Tibial artery (tissue), 4 donors: ENCODE measurements at places on chromosomes 3 and 15.

DNA sequence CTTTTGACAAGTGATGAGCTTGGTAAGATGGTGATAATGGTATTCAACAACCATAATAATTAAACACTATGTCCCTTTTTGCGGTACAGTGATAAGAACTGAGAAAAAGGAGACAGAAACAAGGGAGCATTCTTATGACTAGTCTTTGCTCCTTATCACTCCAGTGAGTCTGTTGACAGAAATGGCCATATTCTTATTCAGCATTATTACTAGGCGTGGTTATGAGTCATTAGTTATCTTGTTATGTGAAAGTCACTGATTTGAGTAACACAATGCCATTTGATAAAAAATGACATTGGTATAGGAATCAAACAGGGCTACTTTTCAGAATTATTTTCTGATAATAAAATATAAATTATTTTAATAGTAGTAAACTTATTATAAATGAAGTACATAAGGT, 193.5 kb downstream of the C3orf38 start:
- no peak for DNase-seq

DNA sequence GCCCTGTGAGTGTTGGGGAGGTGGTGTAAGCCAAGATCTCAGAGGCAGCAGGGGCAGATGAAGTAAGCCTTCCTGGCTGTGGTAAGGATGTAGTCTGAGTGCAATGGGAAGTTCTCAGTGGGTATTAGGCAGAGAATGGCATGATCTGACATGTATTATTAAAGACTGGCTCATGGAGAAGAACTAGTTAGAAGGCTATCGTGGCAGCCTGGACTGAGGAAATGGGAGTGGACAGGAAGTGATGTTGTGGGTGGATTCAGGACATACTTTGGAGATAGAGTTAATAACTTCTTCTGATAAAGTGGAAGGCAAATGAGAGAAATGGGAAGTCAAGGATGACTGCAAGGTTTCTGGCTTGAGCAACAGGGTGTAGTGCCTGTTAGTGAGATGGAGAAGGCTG, 250.9 kb upstream of the CFAP20DC start:
- no peak for DNase-seq

- no peak for DNase-seq
Measured at GRCh38 chr3:74033381-74033780, 408.6 kb upstream of the PDZRN3 start.

DNA sequence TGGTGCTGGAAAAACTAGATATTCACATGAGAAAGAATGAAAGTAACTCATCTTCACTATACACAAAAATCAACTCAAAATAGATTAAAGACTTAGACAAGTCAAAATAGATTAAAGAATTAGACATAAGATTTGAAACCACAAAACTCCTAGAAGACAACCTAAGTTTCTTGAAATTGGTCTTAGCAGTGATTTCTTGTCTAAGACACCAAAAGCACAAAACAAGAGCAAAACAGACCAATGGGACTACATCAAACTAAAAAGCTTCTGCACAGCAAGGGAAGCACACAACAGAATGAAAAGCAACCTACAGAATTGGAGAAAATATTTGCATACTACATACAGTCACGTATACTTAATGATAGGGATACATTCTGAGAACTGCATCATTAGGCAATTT, 6.5 kb upstream of the VPS39 start:
- DNase-seq, result no peak

DNA sequence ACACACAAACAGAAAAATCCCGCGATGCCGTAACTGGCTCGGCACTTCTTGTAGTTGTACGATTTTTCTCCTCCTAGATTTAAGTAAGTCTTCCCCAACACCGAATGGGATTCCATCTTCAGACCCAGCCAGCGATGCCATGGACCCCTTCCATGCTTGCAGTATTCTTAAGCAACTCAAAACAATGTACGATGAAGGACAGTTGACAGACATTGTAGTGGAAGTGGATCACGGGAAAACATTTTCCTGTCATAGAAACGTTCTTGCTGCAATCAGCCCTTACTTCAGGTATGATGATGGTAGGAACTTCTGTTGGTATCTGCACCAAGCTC, 763 bp downstream of the KBTBD8 start:
- DNase-seq, result no peak

DNA sequence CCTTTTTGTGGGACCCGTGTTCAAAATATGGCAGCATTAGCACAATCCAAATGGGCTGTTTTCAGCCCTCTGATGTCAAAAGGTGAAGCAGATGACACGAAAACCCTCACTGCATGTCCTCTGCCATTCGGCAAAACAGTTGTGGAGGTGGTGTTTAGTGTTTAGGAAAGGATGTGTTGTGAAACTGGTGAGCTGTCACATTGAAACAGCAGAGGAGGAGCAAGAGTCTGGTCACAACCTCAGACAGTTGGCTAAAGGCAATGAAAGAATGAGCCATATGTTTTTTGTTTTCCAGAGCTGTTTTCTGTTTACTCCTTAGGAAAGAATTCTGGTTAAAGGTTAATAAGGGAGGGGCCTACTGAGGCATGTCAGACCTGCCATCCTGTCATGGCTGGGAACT, 140.7 kb downstream of the VPS8 start:
- no peak for DNase-seq

GRCh38 chr3:160444411-160444810, 5.2 kb downstream of the TRIM59 start:
- DNase-seq, result no peak

DNA sequence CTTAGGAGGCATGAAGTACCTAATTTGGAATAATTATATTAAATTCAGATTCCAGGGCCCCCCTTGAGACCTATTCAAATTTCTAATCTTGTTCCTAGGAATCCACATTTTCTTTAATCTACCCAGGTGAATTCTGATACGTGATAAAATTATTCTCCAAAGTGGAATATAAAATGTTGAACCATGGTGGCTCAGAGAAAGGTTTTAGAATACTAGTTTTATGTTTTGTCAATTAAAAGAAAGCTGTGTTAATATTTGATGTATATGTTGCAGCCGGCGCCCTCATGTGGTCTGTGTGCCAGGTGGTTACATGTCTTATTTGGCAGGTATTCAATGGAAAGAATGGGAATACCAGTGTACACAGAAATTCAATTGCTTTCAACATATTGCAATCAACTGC, 321.8 kb downstream of the FEZF2 start:
- no peak for DNase-seq

GRCh38 chr3:18355832-18356231, 69.3 kb downstream of the SATB1 start:
- DNase-seq, result no peak

DNA sequence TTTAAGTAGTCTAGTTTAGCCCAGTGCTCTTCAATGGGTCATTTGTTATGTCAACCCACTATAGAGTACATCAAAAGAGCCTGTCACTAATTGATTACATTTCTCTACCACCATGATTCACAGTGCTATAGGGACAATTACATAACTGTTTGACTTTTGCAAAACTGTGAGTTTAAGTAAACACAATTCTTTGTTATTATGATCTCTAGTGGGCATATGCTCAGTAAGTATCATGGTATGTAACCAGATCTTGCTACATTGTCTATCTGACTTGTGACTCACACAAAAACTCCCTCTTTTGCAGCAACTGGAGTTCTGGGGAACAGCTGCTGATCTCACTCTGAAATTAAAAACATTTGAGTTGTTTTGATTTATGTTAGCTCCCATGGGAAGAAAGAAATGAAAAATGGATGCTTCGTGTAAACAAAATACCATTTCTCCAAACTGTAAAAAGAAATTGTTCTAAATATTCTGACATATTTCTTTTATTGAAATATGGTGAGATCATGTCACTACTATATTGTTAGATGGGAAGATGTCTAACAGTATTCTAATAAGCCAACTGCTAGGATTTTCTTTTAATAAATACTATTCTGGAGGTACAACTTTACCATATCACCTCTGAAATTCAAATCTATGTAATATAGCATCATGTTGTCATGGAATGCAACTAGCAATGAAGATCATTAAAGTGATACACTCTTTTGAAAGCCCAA, 470.4 kb downstream of the ROBO1 start:
- DNase-seq, result no peak

GRCh38 chr3:193052354-193053045, 134.8 kb upstream of the MB21D2 start:
- DNase-seq, result no peak

GRCh38 chr15:72203507-72203837, 5.9 kb upstream of the GRAMD2A start:
- peak; percentile 52 for DNase-seq

DNA sequence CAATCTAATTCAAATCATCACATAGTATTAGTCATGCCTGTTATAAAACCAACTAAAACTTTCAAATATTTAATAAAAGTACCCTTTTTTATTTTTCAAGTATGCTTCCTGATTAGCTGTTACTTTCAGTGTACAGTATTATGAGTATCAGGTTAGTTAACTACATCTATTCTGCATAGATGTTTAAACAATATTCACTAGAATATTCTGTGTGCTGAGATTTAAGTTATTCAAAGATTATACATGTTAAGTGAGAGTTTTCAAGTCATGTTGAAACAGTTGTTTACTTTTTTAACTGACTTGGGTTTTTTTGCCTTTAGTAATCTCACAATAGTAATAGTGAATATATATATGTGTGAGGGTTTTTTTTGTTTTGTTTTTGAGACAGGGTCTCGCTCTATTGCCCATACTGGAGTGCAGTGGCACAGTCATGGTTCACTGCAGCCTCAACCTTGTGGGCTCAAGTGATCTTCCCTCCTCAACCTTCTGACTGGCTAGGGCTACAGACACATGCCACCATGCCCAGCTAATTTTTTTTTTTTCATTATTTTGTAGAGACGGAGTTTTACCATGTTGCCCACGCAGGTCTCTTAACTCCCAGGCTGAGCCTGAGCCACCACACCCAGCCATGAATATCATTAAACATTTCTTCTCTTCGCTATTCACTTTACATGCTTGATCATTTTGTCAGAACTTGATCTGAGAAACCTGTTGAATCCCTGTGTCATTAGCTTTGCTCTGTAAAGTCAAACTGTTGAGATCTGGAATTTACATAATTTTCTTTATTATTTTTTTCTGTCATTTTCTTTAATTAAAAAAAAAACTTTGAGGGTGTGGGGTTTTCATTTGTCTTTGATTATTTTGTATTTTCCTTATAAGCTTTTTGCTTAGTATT, 286.2 kb upstream of the UBE2E1 start:
- no peak for DNase-seq

DNA sequence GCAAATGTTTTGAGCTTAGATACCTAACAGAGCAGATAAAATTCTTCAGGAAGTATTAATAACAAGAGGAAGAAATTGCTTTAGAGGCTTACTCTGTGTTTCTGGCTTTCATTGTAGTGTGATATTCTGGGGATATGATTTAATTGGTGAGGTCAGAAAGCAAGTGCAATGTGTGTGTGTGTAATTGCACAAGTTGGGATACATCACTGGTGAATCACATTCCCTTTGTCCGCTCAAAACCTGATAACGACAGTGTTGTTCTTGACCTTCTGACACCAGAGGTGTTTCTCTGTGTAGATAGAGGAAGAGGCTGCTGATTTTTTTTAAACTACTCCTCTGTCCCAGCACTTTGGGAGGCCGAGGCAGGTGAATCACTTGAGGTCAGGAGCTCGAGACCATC, 161.1 kb downstream of the CACNA2D3 start:
- no peak for DNase-seq

DNA sequence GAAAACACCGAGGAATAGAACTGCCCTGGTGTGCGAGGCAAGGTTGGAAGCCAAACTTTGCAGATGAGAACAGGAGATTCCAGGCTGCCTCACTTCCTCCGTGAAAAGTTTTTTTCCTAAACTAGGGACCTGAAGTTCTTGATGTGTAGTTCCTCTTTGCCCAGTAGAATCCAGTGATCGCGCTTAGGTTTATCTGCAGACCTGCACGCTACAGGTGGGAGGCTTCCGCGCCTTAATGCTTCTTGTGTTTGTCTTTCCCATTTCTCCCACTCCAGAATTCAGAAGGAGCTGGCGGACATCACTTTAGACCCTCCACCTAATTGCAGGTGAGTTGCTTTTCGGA, 5.4 kb downstream of the UBE2E1 start:
- DNase-seq, result no peak

- DNase-seq, result no peak
Measured at GRCh38 chr3:127577448-127577847, 13.1 kb downstream of the TPRA1 start.

DNA sequence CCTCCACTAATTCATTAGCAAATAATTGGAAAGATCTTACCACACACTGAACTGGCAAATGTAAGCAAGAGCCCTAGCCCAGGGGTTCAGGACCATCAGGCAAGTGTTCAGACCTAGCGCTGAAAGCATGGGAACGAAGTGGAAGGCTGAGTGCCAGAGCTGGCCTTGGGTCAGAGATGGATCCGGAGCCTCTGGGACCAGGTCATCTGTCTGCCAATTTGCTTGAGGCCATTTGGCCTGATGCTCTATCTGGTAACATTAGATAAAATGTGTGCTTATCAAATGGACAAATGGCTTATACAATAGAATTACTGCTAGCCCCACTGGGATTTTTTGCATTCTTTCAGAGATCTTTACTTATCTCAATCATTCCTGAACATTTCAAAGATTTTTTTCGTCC, 1.4 kb upstream of the TMC3 start:
- DNase-seq, result no peak

- DNase-seq, result peak; percentile 72
Measured at GRCh38 chr3:99471353-99472323, 166.8 kb upstream of the COL8A1 start.

- no peak for DNase-seq
Measured at GRCh38 chr3:21564531-21564930, 186.5 kb downstream of the ZNF385D start.

- DNase-seq, result no peak
Measured at GRCh38 chr3:111732252-111732879, 126.7 kb upstream of the PHLDB2 start.

DNA sequence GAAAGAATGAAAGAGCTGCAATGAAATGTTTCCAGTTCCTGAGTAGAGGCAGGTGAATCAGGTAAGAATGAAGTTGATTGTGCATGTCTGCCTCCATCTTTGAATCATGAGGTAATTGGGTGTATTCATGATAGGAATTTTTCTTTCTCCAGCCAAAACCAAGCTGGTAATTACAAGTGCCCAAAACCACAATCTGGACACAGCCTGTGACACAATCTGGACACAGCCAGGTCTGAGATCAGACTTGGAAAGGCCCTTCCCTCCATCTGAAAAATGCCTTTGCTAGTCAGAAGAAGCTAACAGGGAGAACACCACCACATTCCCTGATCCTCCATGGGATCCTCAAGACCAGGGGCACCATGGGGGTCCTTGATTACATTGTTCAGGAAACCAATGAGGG, 338.5 kb upstream of the THBS1 start:
- DNase-seq, result no peak

GRCh38 chr3:141992512-141992911, 116.1 kb downstream of the ATP1B3 start:
- DNase-seq, result no peak

GRCh38 chr15:91861223-91861622, 7.7 kb downstream of the SLCO3A1 start:
- no peak for DNase-seq
